ENCODE measurements at places on chromosomes 2 and 18.

GRCh38 chr2:150480241-150480640, 7.2 kb downstream of the RND3 start:
- DNase-seq = no peak

GRCh38 chr18:3037423-3037915, 24.5 kb upstream of the LPIN2 start:
- DNase-seq = peak; percentile 30

DNA sequence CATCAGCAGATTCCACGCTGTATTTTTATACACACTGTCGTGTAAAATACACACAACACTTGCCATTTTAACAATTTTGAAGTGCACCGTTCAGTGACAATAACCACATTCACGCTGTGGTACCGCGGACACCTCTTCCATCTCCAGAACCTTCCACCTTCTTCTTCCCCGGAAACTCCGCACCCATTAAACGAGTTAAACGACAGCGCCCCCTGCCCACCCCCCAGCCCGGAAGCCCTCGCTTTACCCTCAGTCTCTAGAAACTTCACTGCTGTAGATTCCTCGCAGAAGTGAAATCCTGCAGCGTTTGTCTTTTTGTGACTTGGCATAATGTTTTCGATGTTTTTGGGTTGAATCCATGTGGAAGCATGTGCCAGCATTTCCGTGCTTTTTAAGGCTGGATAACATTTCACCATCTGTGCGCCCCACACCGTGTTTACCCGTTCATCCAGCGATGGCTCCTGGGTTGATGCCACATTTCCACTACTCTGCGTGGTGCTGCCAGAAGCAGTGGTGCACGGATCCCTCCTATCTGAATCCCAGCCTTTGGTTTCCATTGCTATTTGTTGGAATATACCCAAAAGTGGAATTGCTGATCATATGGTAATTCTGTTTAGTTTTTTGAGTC, 32.0 kb upstream of the TMEM18 start:
- no peak for DNase-seq

DNA sequence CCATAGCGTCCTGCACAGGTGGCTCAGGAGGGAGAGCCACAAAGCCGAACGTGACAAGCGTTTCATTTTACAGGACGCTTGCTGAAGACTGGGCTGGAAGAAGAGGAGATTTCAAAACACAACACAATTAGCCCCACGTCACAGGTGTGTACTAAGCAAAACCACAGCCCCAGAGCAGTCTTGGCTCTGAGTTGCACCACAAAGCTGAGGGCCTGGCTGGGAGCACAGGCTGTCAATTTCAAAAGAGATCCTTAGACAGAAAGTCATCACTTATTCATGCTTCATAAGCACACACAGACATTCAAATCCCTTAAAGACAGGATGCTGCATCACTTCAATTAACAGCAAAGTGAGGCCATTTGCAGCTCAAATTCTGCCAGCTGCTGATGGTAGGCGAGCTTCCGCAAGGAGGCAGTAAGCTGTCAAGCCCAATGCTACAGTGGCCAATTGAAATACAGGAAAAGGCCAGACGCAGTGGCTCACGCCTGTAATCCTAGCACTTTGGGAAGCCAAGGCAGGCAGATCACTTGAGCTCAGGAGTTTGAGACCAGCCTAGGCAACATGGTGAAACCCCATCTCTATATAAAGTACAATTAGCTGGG, 79.6 kb downstream of the SKA1 start:
- no peak for DNase-seq

- no peak for DNase-seq
Measured at GRCh38 chr2:51344886-51345285, 313.0 kb upstream of the NRXN1 start.

GRCh38 chr18:20971886-20972267, 139.7 kb downstream of the ROCK1 start:
- peak; percentile 2 for DNase-seq

- DNase-seq = no peak
Measured at GRCh38 chr2:179262077-179262660, 2.5 kb downstream of the SESTD1 start.

DNA sequence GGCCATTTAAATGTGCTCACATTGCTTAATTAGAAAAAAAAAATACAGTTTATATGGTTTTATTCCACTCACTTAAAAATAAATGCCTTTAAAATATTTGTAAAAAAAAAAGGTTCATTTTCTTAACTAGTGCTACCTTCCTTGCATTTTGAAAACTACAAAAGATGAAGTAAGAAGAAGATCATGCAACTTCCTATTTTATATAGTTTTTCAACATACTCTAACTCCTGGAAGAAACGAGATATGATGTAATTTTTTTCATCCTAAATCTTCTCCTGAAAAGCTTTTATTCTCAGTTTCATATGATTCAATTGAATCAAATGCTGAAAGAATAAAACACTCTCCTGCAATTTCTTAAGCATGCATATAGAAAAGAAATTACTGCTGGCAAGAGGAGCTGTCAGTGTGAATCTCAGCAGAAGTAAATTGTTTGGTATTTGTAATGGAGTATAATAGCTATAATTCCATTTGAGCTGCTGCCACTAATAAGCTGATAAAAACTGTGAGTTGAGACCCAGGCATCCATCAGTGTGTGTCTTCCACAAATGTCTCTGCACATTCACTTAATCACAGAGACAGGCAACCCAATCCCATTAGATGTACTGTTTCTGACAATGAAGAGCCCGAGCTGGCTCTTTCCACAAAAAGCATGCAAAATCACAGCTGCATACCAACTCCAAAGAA, 3.7 kb downstream of the FTCDNL1 start:
- no peak for DNase-seq

DNA sequence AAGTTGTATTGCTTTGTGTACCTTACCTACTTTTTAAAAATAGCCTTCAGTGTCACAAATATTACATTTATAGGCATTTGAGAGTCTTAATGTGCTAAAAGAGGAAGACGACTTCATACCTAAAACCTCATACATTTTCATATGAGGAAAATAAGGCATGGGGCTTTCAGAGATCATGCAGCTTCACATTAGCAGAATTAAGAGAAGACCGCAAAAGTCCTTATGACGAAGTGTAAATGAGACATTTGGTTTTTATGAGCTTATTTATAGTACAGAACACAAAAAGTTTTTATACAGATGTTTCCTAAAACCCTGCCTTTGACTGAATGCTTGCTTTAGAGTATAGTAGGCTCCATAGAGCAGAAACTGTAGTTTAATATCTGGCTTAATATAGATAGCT, 10.1 kb upstream of the CCDC138 start:
- DNase-seq = no peak

- no peak for DNase-seq
Measured at GRCh38 chr2:152456262-152456661, 121.3 kb downstream of the FMNL2 start.

DNA sequence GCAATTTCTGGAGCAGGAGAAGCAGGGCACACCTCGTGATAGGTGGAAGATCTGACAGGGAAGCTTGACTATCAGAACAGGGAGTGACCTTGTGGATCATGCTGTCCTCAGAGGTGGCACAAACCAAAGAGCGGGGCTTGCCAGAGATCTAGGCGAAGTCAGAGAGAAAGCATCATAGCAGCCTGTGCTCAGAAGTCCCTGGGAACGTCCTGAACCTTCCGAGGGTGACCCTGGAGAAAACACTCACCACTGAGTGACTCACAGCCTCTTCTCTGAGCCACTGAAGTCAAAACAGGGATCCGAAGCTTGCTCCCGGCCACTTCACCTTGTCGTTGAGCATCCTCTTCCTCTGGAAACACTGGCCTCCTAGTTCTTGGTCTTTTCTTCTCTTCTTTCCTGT, 56.7 kb downstream of the IL1R2 start:
- no peak for DNase-seq

GRCh38 chr18:25935356-25935755, 155.1 kb downstream of the SS18 start:
- no peak for DNase-seq

DNA sequence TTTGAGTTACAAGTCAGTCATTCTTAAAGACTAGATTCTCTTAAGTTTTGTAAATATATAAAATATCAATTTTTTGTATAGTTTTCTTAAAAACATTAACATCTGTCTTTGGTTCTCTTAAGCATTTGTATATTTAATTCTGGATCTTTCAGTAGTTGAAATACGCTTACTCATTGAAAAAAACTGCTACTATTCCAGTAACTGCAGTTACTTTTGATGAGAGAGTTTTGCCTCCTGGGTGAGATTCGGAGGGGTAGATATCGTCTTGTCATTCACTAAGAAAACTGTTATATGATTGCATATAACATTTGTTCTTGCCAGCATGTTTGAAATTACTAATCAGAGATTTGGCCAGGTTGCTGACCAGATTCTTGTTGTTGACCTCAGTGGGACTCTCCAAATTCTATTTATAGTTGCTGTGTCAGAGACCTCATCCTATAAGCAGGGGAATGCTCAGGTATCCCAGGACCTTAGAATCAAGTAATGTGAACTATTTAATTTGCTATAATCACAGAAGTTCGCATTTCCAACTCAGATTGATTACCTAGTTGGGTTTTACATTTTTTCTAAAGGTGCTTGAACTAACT, 7.9 kb downstream of the AGPS start:
- no peak for DNase-seq

- DNase-seq = peak; percentile 13
Measured at GRCh38 chr2:234373060-234373459, 123.8 kb downstream of the ARL4C start.

DNA sequence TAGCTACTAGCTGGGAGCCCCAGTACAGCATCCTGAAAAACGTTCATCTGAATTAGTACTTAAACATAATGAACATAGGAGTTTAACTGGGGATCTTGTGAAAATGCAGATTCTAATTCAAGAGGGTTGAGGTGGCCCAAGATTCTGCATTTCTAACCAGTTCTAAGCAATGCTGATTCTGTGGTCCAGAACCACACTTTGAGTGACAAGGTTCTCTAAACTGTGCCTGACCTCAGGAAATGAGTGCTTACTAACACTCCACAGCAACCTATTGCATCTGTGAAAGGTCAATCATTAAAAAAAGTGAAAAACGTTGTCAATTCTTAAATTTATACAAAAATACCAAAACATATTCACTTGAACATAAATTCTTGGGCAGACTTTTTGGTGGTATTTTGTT, 157.1 kb upstream of the ZFP36L2 start:
- no peak for DNase-seq

GRCh38 chr2:61044636-61045035, 21.0 kb upstream of the SANBR start:
- DNase-seq = no peak

- no peak for DNase-seq
Measured at GRCh38 chr2:159584796-159585195, 31.6 kb downstream of the BAZ2B start.

DNA sequence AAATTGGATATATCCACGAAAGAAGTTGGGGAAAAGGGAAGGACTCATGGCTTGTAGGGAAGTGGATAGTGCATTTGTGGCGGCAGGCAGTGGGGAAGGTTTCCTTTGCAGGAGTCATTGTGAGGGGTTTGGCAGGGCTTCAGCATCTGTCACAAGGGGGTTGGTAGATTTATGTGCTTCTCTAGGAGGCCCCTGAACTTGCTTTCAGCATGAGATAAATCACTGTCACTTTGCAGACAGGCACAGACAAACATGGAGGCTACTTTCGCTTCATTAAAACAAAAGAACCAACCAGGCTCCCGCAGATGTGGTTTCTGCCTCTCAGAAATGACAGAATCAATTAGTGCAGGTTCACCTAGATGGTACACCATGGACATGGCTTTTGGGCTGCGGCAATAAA, 340.7 kb downstream of the TGIF1 start:
- DNase-seq = no peak

DNA sequence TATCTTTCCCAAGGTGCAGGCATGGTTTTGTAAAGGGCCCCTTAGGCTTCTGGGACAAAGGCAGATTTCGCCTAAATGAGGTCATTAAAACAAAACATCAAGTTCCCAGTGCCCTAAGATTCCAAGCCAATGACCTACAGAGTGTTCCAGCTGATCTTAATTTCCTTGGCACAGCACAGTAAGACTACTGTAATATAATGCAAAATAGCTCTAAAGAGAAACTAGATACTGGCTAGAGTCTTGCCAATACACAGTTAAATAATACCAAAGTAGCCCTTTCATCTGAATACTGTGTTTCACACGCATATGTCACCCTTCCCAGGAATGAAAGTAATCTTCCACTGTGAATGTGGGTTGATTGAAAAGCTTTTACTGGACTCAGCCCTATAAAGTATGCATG, 14.7 kb downstream of the GRB14 start:
- no peak for DNase-seq

- no peak for DNase-seq
Measured at GRCh38 chr2:168529900-168530561, 74.0 kb downstream of the CERS6 start.

DNA sequence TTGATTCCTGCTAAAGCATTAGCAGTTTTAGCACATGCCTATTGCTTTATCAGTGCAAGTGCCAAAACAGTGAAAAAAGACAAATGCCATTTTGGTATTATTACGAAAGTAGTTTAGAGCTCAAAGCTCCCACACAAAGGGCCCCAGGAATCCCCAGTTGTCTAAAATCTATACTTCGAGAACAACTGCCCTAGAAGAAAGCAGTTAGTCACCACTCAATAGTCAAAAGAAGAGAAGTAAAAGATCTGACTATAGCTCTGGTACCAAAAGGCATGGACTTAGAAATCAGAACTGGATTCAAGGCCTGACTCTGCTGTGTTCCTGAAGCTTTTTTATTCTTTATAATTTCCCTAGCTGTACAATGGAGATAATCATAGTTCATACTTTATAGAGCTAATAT, 21.8 kb downstream of the SCN3A start:
- no peak for DNase-seq

- no peak for DNase-seq
Measured at GRCh38 chr2:43228321-43228751, 1.9 kb upstream of the ZFP36L2 start.

GRCh38 chr2:120418174-120418787, 72.3 kb downstream of the INHBB start:
- no peak for DNase-seq

DNA sequence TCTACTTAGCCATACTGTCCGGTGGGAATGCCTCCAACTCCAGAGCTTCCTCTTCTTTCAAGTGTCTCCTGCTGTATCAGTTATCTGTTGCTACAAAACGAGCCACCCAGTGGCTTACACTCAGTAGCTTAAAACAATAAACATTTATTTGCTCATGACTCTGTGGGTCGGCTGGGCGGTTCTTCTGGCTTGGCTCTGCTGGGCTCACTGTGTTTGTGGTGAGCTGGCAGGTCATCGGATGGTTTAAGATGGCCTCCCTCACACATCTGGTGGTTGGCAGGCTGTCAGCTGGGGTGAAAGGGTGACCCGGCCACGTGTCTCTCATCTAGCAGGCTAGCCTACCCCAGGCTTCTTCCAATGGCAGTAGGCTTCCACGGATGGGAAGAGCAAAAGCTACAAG, 122.4 kb upstream of the SLC1A4 start:
- DNase-seq = no peak

GRCh38 chr2:55038428-55038827, 11.8 kb downstream of the RTN4 start:
- DNase-seq = no peak

DNA sequence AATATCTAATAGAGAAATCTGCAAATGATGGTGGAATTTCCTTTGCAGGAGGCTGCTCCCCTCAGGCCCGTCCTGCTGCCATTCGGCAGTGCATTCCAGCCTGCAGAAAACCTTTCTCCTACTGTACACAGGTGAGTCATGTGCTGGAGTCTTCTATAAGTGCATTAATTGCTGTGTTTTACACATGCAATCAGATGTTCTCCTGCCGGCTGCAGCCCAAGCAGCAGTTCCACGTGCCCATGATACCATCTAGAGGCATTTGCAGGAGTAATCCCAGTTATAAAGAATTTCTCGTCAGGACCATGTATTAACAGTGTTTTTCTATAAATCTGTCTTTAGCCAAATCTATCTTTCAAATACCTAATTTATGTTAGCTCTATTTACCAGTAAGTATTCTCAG, 304.7 kb upstream of the HNMT start:
- DNase-seq = no peak

- no peak for DNase-seq
Measured at GRCh38 chr2:237627441-237628246, at the start of gene LRRFIP1. Gene LRRFIP1, plus strand, starts transcription at chr2:237627587. Its CDS starts 58 bp downstream, at chr2:237627645.
